Activated CD4-positive, alpha-beta T cell treated with anti-CD3 and anti-CD28 coated beads, Interleukin-2, amount 50 U/mL, for 24 hours (primary cell): ENCODE measurements at places on chromosomes 13 and 19.

DNA sequence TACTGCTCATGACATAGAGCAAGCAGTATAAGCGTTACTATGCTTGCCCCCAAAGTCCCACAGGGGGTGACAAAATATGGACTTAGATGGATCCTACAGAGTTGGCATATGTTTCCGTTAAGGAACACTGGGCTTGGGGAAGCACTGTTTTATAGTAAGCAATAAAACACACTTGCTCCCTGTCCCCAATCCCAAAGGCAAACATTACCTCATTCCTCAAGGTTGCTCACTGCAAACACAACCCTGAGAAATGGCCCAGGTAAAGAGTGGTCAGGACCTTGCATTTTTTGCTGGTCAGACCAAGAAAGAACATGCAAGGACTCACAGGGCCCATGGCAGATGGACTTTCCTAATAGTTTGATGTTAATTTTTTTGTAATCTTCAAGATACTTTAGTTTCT is 32.3 kb downstream of the UGGT2 start:
- no peak for DNase-seq

DNA sequence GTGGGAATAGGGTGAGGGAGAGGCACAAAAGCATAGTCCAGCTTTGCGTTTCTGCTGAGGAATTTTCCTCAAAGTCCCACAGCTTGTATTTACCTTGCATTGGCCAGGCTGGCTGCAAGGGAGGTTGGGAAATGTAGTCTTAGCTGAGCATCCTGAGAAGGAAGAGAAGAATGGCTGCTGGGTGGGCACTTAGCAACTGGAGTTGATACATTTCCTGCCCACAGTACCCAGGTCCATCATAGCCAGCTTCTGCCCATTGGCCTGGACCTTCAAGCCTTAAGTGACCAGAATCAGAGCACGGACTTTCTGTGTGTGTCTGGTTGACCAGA is 112.4 kb downstream of the SIPA1L3 start:
- no peak for DNase-seq

DNA sequence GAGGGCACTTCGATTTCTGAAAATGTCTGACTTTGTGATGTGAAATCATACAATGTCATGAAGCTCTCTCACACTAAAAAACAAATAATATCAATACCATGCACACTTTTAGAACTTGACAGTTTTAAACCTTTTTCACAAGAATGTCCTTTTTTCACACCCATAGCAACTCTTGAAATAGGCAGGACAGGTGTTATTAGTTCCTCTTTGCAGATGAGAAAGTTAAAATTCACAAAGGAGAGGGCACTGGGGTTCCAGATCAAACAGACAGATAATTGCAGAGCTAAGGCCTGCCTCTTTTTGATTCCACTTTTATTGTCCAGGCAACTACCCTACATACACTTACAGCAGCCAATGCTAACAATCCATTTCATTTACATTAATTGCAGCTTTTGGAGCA is 142.8 kb downstream of the KLF12 start:
- DNase-seq: no peak

- DNase-seq: no peak
Observed at GRCh38 chr19:35913589-35913988, 5.5 kb upstream of the TYROBP start.

GRCh38 chr19:43687660-43687997 is 17.7 kb upstream of the PLAUR start:
- no peak for DNase-seq

DNA sequence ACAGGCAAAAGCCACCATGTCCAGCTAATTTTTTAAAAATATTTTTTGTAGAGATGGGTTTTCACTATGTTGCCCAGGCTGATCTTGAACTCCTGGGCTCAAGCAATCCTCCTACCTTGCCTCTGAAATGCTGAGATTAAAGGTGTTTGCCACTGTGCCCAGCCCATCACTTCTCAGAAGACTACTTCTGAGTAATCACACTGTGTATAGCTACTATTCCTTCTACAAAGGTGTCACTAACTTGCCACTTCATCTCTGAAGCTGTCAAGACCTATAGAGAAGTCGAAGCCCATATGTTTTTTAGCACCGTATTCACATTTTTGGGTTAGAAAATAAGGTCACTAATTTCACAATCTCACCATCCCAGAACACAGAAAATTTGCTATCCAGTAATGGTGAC is 36.0 kb upstream of the FNDC3A start:
- DNase-seq: no peak

DNA sequence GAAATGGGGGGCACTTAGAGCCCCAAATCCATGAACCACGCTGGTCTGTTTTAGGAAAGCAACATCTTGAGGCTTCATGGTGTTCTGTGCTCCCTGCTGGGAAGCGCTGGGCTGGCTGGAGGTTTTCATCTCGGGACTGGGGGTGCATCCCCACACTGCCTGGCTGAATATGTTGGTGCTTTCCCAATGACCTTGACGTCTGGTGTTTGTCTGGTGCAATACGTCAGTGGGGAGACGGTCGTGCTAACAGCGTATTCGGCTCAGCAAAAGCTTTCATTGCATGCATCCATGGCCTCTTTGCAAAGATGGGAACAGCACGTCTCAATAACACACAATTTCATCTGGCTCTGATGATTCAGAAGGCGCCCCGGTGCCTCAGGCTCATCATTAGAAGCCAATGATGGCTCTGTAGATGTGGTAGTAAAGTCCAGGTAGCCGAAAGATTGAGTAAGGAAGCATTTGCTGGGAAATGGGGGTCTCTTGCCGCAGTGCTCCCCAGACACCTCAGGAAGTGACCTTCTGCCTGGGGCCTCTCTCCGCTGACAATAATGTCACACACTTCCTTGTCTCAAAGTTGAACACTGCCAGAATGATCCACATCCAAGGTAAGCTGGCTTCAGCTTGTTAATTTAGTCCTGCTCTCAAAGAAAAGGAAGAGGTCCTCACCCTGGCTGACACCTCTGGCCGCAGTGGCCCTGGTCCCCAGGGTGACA is 97.7 kb downstream of the ING1 start:
- no peak for DNase-seq
